ENCODE measurements at places on chromosomes 16 and 17. TPM values are rescaled to one million over a fixed set of nuclear protein-coding genes. Genes with fewer than 3 reads are reported as not detected.

DNA sequence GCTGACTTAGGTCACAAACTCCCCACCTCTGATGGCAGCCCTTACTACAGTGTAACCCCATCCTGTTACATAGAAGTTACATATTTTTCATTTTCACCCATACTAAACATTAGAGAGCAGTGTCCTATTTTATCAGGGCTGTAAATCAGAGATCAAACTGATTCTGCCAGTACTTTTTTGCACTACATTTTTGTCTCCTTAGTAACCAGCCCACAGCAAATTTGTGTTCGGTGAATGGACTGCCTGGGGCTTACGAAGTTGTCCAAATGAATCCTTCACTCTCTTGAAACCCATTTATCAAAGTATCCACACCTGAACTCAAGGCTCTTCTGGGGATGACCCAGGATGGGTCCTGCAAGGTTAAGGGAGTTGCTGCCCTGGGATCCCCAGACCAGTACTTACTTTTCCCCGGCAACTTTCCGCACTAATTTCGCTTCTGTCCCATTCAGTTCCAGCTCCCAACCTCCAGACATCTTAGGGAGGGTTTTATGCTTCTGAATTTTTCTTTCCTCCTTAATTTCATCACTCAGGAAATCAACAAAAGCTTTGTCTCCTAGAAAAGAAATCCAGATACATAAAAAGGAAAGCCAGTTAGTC is 1.1 kb downstream of the C1QBP start:
- no peak for DNase-seq
- peak overlapping the region; percentile 86 for H3K4me3 ChIP-seq

DNA sequence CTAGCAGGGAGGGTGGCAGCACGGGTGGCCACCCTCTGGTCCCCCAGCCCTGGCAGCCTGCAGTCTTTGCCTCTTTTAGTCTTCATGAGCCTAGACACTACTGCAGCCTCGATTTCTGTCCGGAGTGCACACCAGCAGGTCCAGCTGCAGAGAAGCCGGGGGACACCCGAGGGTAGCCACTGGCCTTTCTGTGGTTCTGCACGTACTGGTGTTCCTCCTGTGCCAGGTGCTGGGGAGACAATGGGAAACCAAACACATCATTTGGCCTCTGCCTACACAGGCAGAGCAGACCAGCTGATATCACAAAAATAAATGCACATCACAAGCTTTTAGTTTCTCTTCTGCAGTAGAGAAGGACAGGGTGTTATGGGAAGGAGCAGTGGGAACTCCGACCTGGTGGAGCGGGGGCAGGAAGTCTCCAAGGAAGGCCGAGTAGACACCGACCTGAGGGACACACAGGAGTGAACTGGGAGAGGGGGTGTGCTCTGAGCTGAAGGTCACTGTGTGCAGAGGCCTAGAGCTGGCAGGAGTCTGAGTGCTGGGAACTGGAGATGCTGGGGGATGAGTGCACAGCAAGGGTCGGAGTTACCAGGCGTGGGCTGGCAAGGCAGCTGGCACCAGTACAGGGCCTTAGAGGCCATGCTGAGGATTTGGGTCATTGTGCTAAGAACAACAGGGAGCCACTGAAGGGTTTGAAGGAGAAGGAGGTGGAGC is 23.1 kb downstream of the GPT2 start:
- DNase-seq = no peak
- H3K4me3 ChIP-seq = no peak overlapping the region
- H3K27ac ChIP-seq = peak overlapping the region; percentile 39
- H3K4me1 ChIP-seq = peaks cover 7% of the 10 kb centered on the region
- no peaks in the 10 kb centered on the region for H3K36me3 ChIP-seq

DNA sequence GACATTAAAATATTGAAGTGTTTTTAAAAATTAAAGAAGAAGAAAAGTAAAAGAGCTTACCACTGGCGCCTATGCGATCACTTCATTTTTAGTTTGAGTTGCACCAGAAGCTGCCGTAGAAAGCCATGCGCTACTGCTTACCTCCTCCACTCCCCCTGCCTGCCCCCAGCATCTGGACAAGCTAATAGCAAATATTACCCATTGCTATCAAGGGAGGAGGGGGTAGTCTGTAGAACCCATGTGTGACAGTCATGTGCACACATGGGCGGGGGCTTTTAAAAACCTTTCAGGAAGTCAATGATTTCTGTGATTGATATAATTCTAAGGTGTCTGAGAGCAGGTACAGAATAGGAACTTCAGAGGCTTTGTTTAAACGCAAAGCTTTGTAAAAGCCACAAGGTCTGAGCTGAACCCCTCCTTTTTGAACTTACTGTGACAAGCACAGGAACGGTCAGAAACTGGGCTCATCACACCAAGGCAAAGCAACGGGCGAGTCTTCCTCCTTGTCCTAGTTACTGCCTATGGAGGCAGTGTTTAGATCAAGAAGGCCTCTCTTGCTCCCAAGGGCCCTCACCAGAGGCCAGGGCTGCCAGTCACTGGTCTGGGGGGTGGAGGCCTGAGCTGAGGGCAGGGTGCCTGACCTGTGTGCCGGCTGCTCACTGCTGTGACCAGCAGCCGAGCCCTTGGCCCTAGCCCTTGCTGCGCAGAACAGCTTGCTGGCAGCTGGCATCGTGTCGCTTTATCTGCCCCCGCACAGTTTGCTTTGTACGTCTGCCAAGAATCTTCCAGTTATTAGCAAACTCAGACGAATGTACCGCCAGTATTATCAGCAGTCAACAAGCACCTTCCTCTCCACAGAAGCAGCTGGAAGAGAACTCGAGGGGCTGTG is 15.0 kb downstream of the GINS2 start:
- peaks cover 5% of the 10 kb centered on the region for H3K36me3 ChIP-seq
- peaks cover 3% of the 10 kb centered on the region for H3K4me1 ChIP-seq
- H3K27ac ChIP-seq = no peak overlapping the region
- no peak overlapping the region for H3K4me3 ChIP-seq

GRCh38 chr17:42096360-42097111 is 1.7 kb downstream of the ZNF385C start:
- peaks cover 2% of the 10 kb centered on the region for H3K36me3 ChIP-seq
- no peak overlapping the region for H3K4me3 ChIP-seq
- H3K27me3 ChIP-seq = peaks cover 15% of the 10 kb centered on the region
- H3K4me1 ChIP-seq = peaks cover 11% of the 10 kb centered on the region
- DNase-seq = no peak

DNA sequence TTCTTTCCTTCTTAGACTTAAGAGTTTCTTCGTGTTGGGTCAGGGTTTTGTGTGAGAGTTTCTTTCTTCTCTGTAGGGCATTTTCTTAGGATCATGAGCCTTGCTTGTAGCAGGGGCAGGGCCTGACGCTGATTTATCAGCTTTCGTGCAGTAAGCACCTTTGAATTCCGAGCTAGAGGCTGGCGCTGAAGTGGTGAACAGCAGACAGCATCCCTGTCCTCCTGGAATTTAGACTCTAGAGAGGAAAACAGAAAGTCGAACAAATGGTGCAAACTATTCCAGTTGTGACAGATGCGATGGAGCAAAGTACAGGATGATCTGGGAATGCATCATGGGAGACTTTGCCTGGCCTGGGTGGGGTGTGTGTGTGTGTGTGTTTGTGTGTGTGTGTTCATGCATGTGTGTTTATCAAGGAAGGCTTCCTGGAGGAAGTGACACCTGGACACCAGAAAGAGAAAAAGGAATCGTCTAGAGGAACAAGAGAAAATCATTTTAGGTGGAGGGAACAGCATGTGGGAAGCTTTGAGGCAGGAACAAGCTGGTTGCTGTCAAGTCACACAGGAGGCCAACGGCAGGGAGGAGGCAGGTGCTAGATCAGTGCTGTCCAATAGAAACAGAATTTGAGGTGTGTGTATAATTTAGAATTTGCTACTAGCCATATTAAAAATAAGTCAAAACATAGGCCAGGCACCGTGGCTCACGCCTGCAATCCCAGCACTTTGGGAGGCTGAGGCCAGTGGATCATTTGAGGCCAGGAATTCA is 60.2 kb downstream of the WWP2 start:
- H3K4me1 ChIP-seq = peaks cover 12% of the 10 kb centered on the region
- peak overlapping the region; percentile 11 for H3K27ac ChIP-seq
- no peaks in the 10 kb centered on the region for H3K27me3 ChIP-seq
- DNase-seq = no peak

DNA sequence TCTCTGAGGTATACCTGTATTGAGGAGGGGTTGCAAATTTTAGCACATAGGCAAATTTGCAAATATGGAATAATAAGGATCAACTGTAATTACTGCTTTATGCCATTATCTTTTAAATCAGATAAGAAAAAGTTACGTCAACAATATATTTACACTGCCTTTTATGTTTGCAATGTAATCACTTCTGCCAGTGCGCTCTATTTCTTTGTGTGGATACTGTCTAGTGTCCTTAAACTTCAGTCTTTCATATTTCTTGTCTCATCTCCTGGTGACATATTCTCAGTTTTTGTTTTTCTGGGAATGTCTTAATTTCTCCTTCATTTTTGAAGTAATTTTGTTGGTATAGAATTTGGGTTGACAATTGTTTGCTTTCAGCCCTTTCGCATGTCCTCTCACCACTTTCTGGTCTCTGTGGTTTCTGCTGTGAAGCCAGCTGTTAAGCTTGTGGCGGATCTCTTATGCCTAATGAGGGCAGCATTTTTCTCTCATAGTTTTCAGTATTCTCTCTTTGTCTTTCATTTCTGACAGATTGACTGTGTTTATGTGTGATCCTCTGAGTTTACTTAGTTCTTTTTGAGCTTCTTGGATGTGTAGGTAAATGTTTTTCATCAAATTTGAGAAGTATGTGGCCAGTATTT is 37.6 kb upstream of the ABCC11 start:
- H3K36me3 ChIP-seq = peaks cover 10% of the 10 kb centered on the region
- H3K4me3 ChIP-seq = no peak overlapping the region
- H3K27ac ChIP-seq = no peak overlapping the region
- peaks cover 15% of the 10 kb centered on the region for H3K4me1 ChIP-seq
- no peak for DNase-seq
- no peaks in the 10 kb centered on the region for H3K27me3 ChIP-seq

DNA sequence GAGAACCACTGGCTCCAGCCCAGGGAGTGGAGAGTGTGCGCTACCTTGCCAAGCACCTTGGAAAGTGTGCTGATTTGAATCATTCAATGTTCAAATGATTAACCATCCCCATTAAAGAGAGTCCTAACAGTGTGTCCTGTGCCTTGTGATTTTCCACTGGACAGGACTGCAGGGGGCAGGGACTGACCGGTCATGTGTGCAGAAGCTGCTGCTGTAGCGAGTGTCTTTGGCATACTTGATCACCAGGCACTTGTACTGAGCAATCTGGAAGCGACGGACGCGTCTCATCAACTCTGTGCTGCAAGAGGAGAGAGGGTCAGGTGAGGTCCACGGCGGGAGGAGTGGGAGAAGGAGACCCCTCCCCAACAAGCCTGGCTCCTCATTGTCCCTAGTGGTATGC is 2.0 kb downstream of the TK1 start:
- H3K36me3 ChIP-seq = no peaks in the 10 kb centered on the region
- H3K4me3 ChIP-seq = peak overlapping the region; percentile 43
- H3K27me3 ChIP-seq = no peaks in the 10 kb centered on the region
- peaks cover 17% of the 10 kb centered on the region for H3K4me1 ChIP-seq

- peak overlapping the region; percentile 81 for H3K4me3 ChIP-seq
- H3K36me3 ChIP-seq = no peaks in the 10 kb centered on the region
- H3K27ac ChIP-seq = no peak overlapping the region
- peaks cover 6% of the 10 kb centered on the region for H3K27me3 ChIP-seq
Measured at GRCh38 chr16:67184453-67184994, 761 bp upstream of the MATCAP1 start.

DNA sequence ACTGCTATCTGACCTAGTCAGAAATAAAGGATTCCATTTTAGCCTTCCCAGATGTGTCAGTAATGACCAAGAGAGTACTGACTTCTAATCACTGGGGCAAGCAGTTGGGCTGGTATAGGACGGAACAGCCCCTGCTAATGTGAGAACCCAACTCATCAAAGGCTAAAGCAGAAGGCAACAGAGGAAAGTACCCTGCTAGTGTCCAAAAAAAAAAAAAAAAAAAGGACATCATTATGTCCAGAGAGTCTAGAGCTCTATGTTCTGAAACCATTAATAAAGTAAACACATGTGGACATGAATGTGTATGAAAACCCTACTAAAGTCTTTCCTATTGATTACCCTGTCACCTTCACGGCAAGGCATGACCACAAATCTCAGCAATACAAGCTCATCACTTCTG is 85.0 kb downstream of the CYTH1 start:
- no peak for DNase-seq
- peak overlapping the region; percentile 90 for H3K27ac ChIP-seq
- H3K4me1 ChIP-seq = peaks cover 31% of the 10 kb centered on the region
- peaks cover 24% of the 10 kb centered on the region for H3K36me3 ChIP-seq

GRCh38 chr16:79598348-79599181 is 2.0 kb downstream of the MAF start:
- H3K36me3 ChIP-seq = peaks cover 16% of the 10 kb centered on the region
- H3K4me1 ChIP-seq = peaks cover 46% of the 10 kb centered on the region
- H3K27me3 ChIP-seq = no peaks in the 10 kb centered on the region
- DNase-seq = peak; percentile 17

DNA sequence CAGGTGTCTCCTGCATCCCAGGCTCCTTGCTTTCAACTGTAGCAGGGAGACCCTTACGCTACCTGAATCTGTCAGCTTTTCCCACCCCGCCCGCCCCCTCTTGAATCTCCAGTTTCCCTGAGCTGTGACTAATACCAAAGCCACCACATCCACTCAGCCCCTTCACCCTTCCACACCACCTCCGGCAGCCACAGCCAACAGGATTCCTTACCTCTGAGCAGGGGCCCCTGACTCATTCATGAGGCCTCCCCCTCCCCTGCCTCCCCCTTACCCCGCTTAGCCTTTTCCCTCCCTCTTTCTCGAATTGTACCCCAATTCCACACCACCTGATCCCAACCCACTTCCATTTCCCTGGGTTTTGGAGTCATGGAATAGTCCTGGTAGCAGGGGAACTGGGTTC is 2.3 kb downstream of the STX1B start:
- DNase-seq = no peak
- no peak overlapping the region for H3K27ac ChIP-seq
- no peak overlapping the region for H3K4me3 ChIP-seq
- no peaks in the 10 kb centered on the region for H3K36me3 ChIP-seq

GRCh38 chr16:67865318-67865717 is 7.5 kb upstream of the EDC4 start:
- H3K36me3 ChIP-seq = no peaks in the 10 kb centered on the region
- H3K4me1 ChIP-seq = peaks cover 7% of the 10 kb centered on the region
- no peak overlapping the region for H3K4me3 ChIP-seq
- no peak for DNase-seq
- no peaks in the 10 kb centered on the region for H3K27me3 ChIP-seq
- H3K27ac ChIP-seq = no peak overlapping the region

- H3K4me3 ChIP-seq = no peak overlapping the region
- H3K27ac ChIP-seq = no peak overlapping the region
- no peaks in the 10 kb centered on the region for H3K36me3 ChIP-seq
- peaks cover 50% of the 10 kb centered on the region for H3K27me3 ChIP-seq
- DNase-seq = no peak
Measured at GRCh38 chr17:57718878-57719277, 26.2 kb downstream of the CCDC182 start.

- peaks cover 40% of the 10 kb centered on the region for H3K27me3 ChIP-seq
- H3K36me3 ChIP-seq = peaks cover 3% of the 10 kb centered on the region
- H3K4me1 ChIP-seq = peaks cover 2% of the 10 kb centered on the region
- H3K4me3 ChIP-seq = peak overlapping the region; percentile 58
- no peak overlapping the region for H3K27ac ChIP-seq
Measured at GRCh38 chr17:76538281-76538931, 897 bp upstream of the CYGB start.

Gene PNMT
- total RNA-seq = not detected

Gene SLC26A11
- 57.0 TPM for total RNA-seq

Gene MT1M
- total RNA-seq = not detected

Gene HGS
- total RNA-seq = 121 TPM

Gene MYCBPAP
- total RNA-seq = 1.2 TPM

Gene TNFRSF13B
- total RNA-seq = not detected

All from T-helper 17 cell (primary cell).